Stimulated activated effector memory CD8-positive, alpha-beta T cell treated with anti-CD3 and anti-CD28 coated beads, Interleukin-12 subunit alpha, Interleukin-12 subunit beta, amount 100 ng/mL, for 72 hours (primary cell): ENCODE measurements at places on chromosomes 2 and 18.

- no peak for DNase-seq
Observed at GRCh38 chr18:78822171-78822948, 157.3 kb upstream of the SALL3 start.

- DNase-seq = no peak
Observed at GRCh38 chr2:136966485-136966884, 201.1 kb downstream of the THSD7B start.

DNA sequence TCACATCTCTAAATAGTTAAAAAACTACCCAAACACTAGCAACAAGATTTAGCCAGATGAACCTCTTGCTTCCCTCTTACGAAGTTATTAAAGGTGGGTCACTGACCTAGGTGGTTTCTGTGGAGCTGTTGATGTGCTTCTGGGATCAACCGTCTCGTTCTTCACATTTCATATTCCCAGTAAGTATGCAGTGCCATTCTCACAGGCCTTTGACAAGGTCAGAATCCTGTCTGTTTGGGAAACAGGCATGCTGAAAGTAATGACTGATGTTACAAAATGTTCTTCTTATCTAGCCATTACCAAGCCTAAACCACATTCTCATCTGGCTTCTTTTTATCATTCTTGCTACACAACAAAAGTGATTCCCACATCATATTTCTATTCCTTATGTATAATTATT, 70.3 kb downstream of the WDR7 start:
- no peak for DNase-seq

GRCh38 chr2:85888020-85888683, 638 bp downstream of the ST3GAL5 start:
- peak; percentile 72 for DNase-seq

GRCh38 chr2:28576714-28577113, 80.9 kb downstream of the PLB1 start:
- no peak for DNase-seq

- DNase-seq = no peak
Observed at GRCh38 chr2:145412155-145412554, 892.2 kb upstream of the ZEB2 start.

DNA sequence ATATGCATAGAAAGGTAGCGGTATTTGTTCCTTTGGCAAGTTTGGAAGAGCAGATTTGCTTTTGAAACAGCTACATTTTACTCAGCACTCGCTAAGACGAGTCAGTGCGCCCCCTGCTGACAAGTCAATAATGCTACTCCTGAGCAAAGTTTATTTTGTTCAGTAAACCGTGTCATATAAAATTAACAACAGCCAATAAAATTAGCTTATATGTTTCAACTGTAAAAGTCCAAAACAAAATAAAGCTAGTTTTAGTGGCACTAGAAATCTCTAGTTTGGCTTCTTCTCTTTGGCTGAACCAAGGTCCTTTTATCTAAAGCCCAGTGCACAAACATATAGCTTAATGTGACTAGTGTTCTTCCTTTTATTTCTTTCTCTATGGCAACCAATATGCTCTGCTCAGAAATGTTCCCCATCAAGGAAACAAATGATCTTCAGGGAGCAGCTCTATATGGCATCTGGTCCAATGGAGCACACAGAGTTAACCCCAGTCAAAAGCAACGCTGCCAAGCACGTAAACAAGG, 4.2 kb upstream of the POU3F3 start:
- no peak for DNase-seq

DNA sequence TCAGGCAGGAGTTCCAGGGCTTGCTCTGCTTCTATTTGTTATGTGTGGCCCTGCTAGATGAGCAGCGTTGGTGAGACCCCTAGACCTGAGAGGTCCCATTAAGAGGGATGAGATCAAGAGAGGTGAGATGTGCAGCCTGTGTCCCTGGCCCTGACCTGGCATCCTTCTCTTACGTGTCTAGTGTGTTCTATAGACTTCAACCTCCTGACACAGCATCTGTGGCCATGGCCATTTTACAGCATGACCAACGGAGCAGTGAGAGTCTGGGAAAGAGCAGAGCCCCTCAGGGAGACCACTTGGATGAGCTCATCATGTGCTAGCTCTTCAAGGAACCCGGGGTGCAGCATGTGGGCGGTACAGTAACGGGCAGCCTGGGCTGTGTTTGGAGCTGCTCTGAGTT, 32.7 kb upstream of the ASPRV1 start:
- no peak for DNase-seq

GRCh38 chr18:63261029-63261428, 58.5 kb downstream of the BCL2 start:
- no peak for DNase-seq

GRCh38 chr18:11689669-11690565, 853 bp downstream of the GNAL start:
- no peak for DNase-seq

DNA sequence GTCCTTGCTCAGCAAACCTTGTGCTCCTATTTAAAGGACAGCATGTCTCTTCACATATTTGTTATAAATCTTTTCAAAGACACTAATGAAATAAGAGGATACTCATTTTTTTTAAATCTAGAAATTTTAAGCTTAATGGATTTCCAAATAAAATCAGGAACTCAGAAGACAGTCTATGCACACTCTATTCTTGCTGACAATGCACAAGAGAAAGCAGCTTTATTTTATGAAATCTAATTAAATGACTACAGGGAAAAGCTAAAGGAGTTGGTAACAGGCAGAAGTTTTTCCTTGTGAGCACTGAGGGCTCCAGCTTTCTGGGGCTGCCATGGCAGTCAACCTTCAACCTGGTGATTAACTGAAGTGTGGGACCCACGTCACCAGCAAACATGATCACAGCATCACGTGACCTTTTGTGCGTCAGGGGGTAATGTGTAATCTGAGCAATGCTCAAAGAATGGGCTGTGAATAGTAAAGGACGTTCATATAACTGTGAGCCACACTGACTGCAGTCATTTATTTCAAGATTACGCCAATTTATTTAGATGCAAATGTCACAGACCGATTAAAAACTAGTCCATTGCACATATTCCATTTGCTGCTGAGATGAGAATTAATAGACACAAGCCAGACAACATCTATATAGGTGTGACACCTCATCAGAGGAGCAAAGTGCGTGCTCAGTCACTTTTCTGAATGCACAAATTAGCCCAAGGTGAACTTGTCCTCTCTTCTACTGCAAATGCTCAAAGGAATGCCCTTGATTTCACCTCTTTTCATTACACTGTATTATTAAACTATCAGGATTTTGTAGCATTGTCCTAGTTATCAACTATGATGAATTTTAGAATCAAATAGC, 11.6 kb upstream of the DNER start:
- no peak for DNase-seq

DNA sequence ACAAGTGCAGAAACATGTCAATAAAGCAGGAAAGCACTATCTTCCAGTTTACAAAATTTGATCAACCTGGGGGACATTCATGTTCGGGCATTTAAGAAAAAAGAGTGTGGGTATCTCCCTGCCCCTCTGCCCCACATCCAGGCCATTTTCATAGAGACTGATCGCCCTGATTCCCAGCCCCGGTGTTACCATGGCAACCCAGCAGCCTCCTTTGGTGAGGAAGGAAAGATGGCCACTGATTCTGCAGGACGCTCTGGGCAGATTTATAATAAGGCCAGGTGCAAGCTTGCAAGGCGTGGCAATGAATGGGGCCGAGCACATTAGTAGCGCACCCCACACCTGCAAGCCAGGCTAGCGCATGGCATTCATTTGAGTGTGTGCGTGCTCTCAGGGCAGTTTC, 36.7 kb upstream of the ARL4C start:
- no peak for DNase-seq
